Hepatocyte (in vitro differentiated cells): ENCODE measurements at places on chromosomes 16 and 17. TPM values are rescaled to one million over a fixed set of nuclear protein-coding genes. Genes with fewer than 3 reads are reported as not detected.

CALCOCO2 gene
- total RNA-seq, result 68.8 and 76.3 TPM in 2 replicates

KRT13 gene
- 5.3 and 8.1 TPM in 2 replicates for total RNA-seq

- DNase-seq, result no peak
- peaks cover 26% of the 10 kb centered on the region for H3K4me1 ChIP-seq
- H3K4me3 ChIP-seq, result no peak overlapping the region
- no peak overlapping the region for H3K27ac ChIP-seq
These were observed 19.3 kb upstream of the TBX2 start for GRCh38 chr17:61380217-61380835.

DNA sequence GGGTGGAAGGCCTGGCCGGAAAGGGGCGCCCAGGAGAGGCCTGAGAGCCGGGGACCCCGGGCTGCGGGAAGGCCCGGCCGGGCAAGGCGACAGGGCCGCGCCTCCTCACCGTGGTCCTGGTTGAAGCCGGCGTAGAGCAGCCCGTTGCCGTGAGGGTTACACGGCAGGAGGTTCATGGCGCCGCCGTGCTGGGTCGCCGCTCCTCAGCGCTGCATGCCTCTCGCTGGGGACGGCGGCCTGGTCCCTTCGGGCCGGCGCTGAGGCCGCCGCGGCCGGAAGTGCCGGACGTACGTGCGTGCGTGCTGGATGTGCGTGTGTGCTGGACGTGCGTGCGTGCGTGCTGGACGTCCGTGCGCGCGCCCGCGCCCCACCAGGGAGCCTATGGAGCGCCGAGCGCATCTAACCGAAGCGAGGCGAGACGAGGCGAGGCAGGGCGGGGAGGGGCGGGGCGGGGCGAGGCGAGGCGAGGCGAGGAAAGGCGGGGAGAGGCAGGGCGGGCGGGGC is at the start of gene WDR45B:
Gene WDR45B, minus strand, starts transcription at position 280 of the 504 bp plus-strand sequence. Its CDS starts 104 bp downstream, at position 176.
- H3K36me3 ChIP-seq, result no peaks in the 10 kb centered on the region
- H3K27ac ChIP-seq, result peak within 1 kb of the TSS; percentile 99
- DNase-seq, result peak; percentile 98
- peaks cover 12% of the 10 kb centered on the region for H3K4me1 ChIP-seq

GRCh38 chr16:17451843-17452242 is 18.9 kb downstream of the XYLT1 start:
- no peak for DNase-seq
- no peaks in the 10 kb centered on the region for H3K36me3 ChIP-seq
- no peaks in the 10 kb centered on the region for H3K27me3 ChIP-seq
- H3K4me3 ChIP-seq, result no peak overlapping the region

DNA sequence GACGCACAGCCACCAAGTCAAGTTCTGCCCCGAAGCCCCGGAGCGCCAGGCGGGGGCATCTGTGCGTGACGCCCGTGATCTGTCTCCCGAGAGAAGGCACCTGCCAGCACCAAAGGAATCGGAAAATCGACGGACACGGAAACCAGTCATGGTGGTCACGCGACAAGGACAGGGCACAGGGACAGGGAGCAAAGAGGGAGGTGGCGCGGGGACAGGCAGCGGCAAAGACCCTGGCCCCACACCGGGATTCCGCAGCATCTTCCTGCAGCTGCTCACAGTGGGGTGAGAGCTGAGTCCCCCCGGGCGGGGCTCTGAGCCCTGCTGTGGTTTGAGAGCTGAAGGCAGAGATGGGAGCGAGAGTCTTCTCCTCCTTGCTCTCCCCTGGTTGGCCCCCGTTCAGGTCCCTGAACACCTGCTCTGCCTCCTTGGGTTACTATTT is 56.4 kb downstream of the ABR start:
- no peaks in the 10 kb centered on the region for H3K27me3 ChIP-seq
- H3K4me1 ChIP-seq, result peaks cover 12% of the 10 kb centered on the region
- H3K4me3 ChIP-seq, result no peak overlapping the region
